ENCODE measurements at places on chromosomes 16 and 17. TPM values are rescaled to one million over a fixed set of nuclear protein-coding genes. Genes with fewer than 3 reads are reported as not detected.

DNA sequence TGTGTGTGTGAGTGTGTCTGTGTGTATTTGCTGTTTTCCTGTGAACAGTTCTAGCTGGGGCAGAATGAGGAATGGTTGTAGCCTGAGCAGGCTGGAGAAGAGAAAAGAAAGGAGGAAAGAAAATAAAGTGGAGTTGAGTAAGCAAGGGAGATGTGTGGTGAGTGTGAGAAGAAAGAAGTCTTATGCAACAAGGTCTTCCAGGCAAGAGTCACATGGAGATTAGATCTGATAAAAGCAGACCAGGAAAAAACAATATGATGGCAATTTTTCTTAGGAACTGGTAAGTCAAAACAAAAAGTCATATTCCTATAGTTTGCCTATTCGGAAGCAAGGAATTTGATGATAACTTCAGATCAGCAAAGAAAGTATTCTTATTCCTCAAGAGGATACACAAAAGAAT lies 125.0 kb downstream of the HS3ST3A1 start:
- H3K36me3 ChIP-seq, result no peaks in the 10 kb centered on the region
- no peaks in the 10 kb centered on the region for H3K27me3 ChIP-seq
- no peaks in the 10 kb centered on the region for H3K4me1 ChIP-seq
- H3K4me3 ChIP-seq, result no peak overlapping the region
- H3K27ac ChIP-seq, result no peak overlapping the region
- no peak for DNase-seq

DNA sequence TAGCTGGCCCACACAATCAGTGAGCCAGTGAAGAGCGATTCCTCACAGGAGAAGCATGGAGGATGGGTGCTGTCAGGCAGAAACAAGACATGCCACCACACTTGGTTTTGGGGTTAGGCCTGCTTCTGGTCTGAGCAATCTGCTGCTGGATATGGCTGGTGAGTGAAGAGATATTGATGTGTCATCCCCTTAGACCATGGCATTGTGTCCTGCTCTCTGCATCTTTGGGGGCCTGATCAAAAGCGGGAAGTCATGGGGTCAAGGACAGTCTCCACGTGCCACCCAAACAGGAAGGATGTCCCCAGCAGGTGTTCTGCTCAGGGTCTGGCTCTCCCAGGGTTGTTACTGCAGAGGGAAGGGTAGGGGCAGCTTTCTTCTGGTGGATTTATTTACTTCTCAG lies 140.7 kb downstream of the PRKCB start:
- no peaks in the 10 kb centered on the region for H3K36me3 ChIP-seq
- no peak overlapping the region for H3K4me3 ChIP-seq

KRTAP4-11 gene
- polyA plus RNA-seq, result not detected

PLCD3 gene
- polyA plus RNA-seq, result 6.1 TPM

All from CD14-positive monocyte (primary cell).